ENCODE measurements at places on chromosomes 5 and 9.

GRCh38 chr9:24545285-24545684 is 412 bp downstream of the IZUMO3 start:
- DNase-seq, result no peak

DNA sequence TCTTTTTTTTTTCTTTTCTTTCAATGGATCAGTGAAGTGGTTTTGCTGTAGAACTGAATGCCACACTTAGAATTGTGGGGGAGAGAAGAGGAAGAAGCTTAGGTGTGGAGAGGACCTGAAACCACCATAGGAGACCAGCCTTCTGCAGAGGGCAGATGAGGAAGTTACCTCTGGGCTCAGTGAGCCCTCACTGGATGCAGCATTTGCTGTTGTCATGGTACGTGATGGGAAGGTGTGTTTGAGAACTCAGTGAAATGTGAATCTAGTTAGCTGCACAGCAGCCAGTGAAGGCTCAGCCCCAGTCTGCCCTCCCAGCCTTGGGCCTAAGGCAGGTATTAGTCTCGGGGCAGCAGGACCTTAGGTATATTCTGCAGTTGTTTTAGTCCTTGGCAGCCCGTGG is 17.5 kb downstream of the CYFIP2 start:
- DNase-seq, result no peak

DNA sequence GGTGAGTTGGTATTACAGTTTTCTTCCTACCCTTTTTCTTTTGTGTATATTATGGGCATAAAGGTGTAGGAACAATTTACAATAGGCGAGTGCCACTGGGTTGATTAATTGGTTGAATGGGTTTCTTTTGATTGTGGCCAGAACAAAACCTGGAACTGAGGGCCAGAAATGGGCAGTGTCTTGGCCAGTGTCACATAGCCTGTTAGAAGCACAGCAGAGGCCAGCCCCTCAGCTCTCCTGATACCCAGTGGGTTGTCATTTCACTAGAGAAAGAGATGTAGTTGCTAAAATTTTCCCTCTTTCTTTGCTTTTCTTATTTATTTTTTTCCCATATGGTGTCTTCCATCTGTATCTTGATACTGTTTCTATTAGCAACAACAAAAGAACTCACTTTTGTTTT is 38.8 kb upstream of the SEMA6A start:
- DNase-seq, result no peak

DNA sequence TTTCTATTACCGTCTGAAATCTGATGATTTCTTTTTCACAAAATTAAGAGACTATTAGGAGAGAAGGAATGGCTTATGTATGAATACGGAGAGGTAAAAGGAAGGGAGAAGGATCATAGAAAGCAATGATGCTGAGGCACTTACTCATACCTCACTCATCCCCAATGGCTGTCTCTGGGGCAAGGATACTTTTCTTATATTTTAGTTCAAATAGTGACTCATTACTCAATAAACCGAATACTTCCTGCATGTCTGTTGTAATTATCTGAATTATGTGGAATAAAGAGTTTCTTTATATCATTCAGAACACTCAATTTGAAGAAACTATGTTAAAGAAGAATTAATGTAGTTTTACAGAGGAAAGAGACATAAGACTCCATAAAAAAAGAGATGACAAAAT is 284.5 kb upstream of the NUDT12 start:
- DNase-seq, result no peak

GRCh38 chr5:132688536-132689339 is 14.9 kb downstream of the IL4 start:
- DNase-seq, result no peak

- no peak for DNase-seq
Observed at GRCh38 chr5:149220750-149221149, 50.9 kb upstream of the AFAP1L1 start.

- DNase-seq, result no peak
Observed at GRCh38 chr9:27165068-27165467, 56.0 kb downstream of the TEK start.

- peak; percentile 69 for DNase-seq
Observed at GRCh38 chr5:135191084-135191826, 157.2 kb upstream of the PITX1 start.

DNA sequence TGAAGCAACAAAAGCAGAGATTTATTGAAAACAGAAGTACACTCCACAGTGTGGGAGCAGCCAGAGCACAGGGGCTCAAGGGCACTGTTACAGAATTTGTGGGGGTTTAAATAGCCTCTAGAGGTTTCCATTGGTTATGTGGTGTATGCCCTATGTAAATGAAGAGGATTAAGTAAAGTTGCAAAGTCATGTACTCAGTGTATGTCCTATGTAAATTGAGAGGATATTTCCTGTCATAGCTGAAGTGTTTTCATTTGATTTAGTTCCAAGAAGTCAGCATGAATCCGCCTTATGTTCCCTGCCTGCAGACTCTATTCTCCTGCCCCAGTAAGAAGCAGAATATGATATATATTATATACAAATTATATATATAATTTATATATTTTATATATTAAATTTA is 966.0 kb upstream of the COX7C start:
- no peak for DNase-seq

DNA sequence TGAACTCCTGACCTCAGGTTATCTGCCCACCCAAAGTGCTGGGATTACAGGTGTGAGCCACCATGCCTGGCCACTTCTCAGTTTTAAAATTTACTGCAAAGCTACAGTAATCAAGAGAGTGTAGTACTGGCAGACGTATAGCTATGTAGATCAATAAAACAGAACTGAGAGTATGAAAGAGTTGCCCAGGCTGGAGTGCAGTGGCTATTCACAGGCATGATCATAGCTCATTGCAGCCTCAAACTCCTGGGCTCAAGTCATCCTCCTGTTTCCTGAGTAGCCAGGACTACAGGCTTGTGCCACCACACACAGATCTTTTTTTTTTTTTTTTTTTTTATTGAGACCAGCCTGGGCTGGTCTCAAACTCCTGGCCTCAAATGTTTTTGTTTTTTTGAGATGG is 26.5 kb upstream of the NCS1 start:
- no peak for DNase-seq

DNA sequence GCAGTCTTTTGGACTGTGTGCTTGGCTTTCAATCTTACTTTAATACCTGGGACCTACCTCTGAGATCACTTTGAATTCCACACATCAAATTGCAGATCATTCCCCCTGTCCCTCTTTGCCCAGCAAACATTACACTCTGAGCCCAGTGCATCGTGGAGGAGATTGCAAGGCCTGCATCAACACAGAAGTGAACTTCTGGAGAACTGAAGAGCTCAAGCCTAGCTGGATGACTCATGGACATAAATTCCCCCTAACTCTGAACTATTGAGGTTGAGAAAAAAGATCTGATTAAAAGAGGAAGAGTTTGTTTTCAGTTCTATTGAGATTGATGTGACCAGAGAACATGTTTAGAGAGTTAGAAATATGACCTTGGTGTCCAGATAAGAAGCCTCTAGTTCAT is 316.0 kb upstream of the DMAC1 start:
- no peak for DNase-seq

- DNase-seq, result no peak
Observed at GRCh38 chr5:143113461-143113860, 290.0 kb downstream of the NR3C1 start.

DNA sequence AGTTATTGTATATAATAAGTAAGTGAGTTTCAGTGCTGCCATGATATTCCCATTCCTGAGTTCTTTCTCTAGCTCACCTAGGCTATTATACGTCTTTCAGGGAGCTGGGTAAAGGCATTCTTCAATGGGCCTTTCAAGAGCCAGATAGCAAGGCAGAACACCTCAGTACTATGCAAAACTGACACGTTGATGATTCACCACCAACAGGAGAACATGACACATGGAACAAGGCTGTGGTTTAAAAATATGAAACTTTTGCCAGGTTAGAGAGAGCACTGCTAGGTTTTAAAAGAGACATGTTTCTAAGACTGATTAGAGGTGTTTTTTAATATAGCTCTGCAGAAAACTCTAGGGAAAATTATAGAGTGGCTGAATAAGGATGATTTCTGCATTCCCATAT is 95.9 kb downstream of the UGCG start:
- DNase-seq, result no peak

DNA sequence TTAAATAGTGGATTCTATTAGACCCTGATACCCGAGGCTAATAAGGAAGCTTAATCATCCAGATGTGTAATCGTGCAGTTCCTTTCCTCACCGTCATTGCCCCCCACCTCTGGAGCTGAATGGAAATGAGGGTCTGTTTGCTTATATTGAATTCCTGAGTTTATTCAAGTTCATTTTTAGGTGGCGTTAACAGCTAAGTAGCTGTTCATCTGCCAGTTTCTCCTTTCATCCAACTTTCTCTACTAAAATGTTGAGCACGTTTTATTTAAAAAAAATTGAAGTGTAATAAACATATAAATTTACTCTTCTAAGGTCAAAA is 291.0 kb downstream of the DOCK8 start:
- DNase-seq, result no peak

DNA sequence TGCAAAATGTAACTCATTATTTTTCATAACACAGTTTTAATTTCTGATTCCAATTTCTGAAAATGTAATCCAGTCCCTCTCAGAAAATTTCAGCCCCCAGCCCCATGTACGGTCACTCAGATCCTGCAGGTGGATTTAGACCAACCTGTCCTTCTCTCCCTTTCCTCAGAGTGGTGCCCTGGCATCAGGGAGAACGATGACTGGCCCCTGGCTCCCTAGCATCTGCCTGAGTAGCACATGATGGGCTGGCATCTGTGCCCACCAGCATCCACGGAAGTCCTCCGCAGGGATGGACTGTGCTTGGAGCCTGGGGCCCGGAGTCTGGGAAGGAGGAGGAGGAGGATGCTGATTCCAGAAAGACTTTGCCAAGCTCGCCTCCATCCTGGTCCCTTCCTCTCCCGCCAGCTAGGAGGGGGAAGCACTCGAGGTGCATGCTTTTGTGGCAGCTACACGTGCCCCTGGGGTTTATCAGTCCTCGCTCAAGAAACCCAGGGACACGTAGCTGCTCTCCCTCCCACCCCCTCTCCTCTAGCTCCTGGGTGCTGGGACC is 54.4 kb upstream of the RUFY1 start:
- DNase-seq, result no peak

DNA sequence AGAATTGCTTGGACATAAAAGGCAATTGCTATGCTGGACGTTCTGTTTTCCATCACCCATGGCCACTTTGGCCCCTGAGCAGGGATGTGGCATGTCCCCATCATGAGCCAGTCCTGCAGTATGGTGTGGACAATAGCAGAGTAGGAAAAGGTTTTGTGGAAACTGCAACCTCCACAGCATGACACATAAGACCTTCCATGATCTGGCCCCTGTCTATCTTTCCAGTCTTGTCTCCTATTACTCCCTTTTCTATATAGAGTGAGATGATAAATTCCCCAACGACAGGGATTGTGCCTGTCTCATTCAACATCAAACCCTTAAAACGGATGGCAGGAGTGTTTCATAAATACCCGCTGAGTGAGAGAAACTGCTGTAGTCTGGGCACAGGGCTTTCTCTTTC is 174.7 kb upstream of the PTCH1 start:
- no peak for DNase-seq
